ENCODE measurements at places on chromosomes 7 and 10. TPM values are rescaled to one million over a fixed set of nuclear protein-coding genes. Genes with fewer than 3 reads are reported as not detected.

DNA sequence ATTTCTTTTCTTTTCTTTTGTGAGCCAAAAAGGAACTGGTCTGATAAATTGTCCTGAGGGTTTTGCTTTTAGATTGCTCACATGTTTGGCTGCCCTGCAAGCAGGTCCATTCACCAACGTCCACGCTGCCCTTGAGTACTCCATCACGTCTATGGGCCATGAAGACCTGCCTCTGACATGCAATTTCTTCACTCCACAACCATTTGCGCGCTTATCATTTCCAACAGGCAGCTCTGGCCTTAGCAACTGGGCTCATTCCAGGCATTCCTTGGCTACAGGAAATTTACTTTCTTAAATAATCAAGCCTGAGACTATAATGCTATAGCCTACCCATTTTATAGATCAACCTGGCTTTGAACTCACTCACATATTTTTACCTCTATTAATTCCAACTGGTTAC is 408.3 kb upstream of the C7orf33 start:
- no peak for DNase-seq

DNA sequence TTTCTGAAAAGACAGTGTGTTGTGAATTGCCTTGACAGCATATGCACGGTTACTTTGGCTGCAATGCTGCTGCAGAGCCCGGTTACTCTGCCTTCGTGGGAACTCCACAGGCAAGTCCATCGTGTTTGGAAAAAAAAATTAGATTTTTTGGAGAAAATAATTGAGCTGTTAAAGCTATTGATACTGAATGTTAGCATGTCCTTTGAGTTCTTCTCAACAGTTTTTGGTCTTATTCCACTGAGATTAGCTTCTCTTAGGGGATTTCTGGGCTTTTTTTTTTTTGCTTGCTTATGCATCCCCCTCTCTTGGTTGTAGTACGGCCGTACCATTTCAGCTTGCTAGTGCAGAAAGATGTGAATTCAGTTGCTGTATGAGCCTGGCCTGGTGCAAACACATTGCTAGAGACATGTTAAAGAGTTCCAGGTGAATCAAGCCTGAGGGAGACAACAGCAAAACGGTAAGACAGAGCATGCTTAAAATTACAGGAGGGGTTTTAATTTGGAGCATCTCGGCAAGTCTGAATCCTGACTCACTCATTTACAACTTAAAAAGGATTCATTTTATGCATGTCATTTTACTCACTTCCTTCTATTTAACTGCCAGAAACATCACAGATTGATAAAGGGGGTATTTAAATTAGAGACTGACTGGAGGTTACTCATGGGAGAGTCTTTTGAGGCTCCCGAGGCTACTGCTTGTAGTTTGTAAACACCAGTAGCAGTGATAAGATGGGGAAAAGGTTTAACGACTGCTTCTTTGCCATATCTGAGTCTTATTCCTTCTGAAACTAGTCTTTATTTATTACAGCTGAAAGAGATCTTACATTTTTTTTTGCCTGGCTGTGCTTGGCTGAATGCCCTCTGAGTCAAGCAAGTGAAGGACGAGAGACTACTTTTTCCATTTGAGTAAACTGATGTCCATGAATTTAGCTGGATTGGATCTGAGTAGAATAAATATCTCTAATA is 113.7 kb downstream of the CDK14 start:
- DNase-seq = peak; percentile 55

GRCh38 chr7:69105092-69105491 is 493.2 kb upstream of the AUTS2 start:
- DNase-seq = no peak

Gene RET
- total RNA-seq = 0.06 TPM

- peak; percentile 35 for DNase-seq
These were observed 127.0 kb downstream of the SRPK2 start for GRCh38 chr7:105261689-105262088.

DNA sequence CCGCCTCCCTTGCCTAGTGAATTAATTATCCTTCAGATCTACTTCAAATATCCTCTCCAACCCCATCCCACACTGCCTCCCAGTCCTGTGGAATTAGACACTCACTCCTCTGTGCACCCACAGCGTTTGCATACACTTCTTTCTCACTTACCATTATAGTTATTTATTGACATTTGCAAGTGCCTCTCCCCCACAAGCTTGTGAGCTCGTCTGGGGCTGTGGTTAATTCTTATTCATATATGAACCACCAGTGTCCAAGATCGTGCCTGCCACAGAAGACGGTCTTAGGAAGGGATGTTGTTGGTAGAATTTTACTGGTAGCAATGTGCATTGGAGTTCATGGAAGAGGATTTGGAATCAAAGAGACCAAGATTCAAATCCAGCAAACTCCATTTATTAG is 68.1 kb upstream of the AOAH start:
- no peak for DNase-seq

DNA sequence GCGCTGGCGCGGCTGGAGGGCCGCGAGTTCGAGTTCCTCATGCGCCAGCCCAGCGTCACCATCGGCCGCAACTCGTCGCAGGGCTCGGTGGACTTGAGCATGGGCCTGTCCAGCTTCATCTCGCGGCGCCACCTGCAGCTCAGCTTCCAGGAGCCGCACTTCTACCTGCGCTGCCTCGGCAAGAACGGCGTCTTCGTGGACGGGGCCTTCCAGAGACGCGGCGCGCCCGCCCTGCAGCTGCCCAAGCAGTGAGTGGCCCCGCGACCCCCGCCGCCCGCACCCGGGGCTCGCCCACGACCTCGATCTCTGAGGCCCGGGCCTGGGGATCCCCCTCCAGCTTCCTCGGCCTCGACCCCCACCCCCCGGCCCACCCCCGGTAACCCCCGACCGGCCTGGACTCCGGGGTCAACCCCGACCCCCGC is 537 bp downstream of the FOXK1 start:
- no peak for DNase-seq

Gene CPXM2
- not detected for total RNA-seq
